ENCODE measurements at places on chromosomes 6 and 20.

- no peak for DNase-seq
These were observed 122.6 kb downstream of the FUT9 start for GRCh38 chr6:96138406-96138805.

GRCh38 chr6:10621213-10621612, 73.2 kb downstream of the C6orf52 start:
- DNase-seq, result no peak

GRCh38 chr20:54468082-54468481, 7.3 kb upstream of the DOK5 start:
- no peak for DNase-seq

- DNase-seq, result no peak
These were observed 1.4 kb upstream of the POU3F2 start for GRCh38 chr6:98833057-98833306.

GRCh38 chr6:33430334-33430733, 10.5 kb downstream of the SYNGAP1 start:
- DNase-seq, result no peak

DNA sequence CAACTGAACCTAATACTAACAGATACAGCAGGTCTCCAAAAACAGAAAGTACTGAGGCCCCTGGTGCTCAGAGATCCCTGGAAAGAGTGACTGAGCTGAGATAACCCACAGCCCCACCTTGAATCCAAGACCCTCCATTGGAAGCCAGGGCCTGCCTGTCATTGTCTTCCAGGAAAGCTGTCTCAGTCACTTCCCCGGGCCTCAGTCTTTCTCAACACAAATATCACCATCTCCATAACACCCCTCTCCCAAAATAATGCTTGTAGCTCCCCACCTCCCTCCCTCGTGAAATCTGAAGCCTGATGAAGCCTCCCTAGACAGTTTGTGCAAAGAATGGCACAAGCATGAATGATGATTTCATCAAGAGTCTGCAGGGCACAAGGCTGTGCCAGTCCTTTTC, 138.2 kb upstream of the LRFN2 start:
- DNase-seq, result no peak

DNA sequence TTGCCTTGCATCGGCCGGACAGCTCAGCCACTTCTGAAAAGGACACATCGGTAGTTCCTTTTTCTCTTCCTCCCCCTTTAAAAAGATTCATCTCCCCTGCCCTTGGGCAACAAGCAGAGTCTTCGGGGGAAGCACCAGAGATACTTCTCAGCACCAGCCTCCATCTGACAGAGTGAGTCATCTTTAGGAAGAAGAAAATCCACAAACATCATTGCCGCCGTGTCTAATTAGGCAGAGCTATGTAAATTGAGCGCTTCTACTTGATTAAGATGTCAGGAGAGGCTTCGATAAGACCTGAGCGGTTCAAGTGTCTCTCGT, 186.4 kb downstream of the TAF4 start:
- no peak for DNase-seq

- DNase-seq, result no peak
These were observed 30.2 kb upstream of the SGK1 start for GRCh38 chr6:134347885-134348805.

GRCh38 chr20:24492698-24493097, 23.3 kb downstream of the SYNDIG1 start:
- DNase-seq, result no peak

- DNase-seq, result no peak
These were observed 58.4 kb downstream of the TMEM170B start for GRCh38 chr6:11595903-11596302.

GRCh38 chr6:5132731-5133130, 47.6 kb downstream of the PPP1R3G start:
- no peak for DNase-seq

DNA sequence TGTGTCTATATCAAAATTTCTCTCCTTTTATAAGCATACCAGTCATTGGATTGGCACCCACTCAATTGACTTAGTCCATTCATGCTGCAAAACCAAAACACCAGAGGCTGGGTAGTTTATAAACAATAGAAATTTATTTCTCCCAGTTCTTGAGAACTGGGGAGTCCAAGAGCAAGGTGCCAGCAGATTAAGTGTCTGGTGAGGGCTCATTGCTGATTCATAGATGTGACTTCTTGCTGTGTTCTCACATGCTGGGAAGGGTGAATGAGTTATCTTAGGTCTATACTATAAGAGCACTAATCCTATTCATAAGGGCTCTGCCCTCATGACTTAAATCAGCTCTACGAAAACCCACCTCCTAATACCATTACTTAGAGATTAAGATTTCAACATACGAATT, 501.4 kb downstream of the EPM2A start:
- DNase-seq, result no peak

DNA sequence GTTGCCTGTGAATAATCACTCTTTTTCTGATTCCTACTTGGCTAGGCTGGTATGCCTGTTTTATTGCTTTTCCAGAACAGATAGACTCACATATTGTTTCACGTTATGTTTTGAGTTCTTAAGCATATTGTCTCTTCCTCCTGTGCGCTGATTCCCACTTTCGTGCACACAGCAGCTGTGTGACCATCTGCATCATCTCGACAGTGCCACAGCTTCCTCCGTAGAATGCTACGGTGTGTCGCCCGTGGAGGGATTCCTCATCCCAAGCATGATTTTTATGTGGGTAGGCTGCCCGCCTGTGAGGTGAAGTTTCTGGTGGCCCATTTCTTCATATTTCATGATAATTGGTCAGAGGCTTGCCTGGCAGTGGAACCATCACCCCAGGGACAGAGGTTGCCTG, 31.8 kb downstream of the PLCB4 start:
- DNase-seq, result no peak

- no peak for DNase-seq
These were observed 174.6 kb downstream of the ZDHHC14 start for GRCh38 chr6:157555455-157556143.

DNA sequence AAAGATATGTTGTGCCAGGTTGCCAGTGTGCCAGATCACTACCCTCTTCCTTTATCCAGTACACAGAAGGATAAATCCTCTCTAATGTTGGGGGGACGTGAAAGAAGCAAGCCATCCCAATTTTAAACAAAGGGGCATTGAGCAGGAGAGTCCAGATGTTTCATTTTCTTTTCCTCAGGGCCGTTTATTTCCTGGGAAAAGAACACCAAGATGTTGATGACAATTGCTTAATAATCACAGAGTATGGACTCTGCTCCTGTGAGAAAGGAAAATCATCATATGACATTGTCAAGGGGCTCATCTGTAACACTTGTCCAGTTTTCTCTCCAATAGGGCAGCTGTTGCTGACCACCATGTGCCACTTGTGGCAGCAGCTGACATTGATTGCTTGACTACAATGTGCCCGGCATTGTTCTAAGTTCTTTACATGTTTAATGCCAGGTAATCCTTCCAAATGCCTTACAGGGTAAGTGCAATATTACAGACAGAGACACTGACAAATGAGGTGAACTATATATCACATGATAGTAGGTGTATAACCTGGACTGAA, 161.4 kb downstream of the CD109 start:
- no peak for DNase-seq

GRCh38 chr6:44797746-44798145, 410.2 kb downstream of the CDC5L start:
- no peak for DNase-seq

DNA sequence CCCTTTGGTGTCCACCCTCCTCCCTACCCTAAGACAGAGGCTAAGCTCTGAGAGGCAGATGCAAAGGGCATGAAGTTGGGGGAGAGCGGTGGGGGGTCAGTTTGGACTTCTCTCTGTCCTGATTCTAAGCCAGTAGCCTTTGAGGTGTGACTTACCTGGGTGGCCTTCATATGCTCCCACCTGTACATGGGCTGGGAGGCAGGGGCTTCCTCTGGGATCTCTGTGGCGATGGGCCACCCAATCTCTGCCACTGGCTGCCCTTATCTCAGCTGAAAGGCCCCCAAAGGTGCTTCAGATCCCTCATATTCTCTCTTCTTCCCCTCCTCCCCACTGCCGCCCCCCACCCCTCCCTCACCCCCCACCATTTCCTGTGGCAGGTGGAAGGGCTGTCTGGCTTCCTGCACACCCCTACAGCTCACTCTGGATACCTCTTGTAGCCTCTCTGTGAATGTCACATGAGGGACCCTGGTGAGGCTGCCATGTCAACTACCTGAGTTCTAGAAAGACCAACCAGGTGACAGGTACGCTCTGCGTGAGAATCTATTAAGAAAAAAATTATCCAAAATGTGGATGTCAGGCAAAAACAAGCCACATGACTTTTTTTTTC, 34.0 kb downstream of the PNLDC1 start:
- no peak for DNase-seq

- DNase-seq, result no peak
These were observed 38.0 kb upstream of the PDE10A start for GRCh38 chr6:165701005-165701404.

GRCh38 chr20:57499676-57500075, 25.3 kb downstream of the CTCFL start:
- no peak for DNase-seq
